Left lobe of liver (tissue), 2 donors: ENCODE measurements at places on chromosomes 3 and 15. TPM values are rescaled to one million over a fixed set of nuclear protein-coding genes. Genes with fewer than 3 reads are reported as not detected.
A peak's percentile ranks its signal among the peaks of the same experiment; 100 is the strongest.

DNA sequence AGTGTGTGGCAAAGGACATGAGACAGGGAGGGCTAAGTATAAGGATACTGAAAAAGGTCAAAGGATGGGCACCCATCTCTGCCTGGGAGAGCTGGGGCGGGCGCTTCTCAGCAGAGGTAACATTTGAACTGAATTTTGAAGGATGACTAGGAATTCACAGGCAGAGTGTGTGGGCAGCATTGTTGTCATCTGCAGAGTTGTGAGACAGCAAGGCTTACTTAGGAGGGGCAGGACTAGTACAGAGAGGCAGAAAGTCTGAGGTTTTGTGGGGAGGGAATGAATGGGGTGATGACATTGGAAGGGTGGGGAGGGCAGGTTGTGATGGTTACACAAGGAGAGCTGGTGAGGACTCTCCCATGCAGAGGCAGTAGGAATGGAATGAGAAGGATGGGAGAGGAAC is 84.1 kb upstream of the PRR23C start:
- DNase-seq = no peak

B3GALNT1 gene
- 0.33 TPM for total RNA-seq

DNA sequence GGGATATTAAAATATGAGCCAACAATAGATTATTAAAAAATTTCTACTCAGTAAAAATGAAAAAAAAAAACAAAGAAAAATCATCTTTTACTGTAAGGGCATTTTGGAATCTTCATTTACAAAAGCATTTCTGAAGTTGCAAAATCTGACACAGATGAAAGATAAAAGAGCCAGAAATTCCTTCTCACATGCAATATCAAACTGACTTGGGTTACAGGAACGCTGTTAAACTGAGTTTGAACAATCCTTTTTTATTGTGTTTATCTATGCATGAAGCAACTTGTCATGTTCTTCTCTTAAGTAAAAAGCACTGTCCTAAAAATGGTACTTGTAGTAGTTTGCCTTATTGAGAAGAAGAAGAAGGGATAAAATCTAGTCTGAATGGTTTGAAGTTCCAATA is 468.5 kb upstream of the KCNMB2 start:
- no peak for DNase-seq

DNA sequence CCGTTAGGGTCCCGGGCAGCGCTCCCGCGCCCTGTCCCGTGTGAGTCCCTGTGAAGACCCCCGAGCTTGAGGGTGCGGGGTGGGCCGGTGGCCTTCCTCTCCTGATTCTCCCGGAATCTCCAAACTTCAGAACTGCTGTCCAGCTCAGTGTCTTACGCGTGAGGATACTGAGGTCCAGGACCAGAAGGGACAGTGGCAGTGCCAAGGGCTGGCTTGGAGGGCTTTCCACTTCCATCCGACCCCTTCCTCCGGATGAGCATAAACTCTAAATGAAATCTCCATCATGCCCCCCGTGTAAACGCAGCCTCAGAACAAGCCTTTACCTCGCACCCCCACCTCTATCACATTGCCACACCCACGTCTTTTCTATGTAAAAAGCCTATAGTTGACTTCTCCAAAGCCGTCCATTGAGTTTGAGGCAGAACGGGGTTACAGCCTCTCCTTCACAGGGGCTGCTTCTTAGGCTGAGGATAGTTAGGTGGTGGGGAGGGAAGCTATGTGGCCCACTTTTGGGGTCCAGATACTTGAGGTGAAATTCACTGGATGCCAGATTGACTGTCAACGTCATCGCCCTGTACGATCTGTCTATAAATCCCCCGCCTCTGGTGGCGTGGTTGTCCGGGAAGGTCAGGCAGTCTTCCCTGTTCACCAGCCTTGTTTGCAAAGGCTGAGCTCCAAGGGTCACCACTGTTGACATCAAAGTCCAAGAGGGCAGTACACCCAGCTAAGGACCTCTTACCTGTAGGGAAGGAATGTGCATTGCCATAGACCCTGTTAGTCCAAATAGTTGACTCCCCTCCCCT is 1.1 kb downstream of the EDEM1 start:
- DNase-seq = peak; percentile 93

DNA sequence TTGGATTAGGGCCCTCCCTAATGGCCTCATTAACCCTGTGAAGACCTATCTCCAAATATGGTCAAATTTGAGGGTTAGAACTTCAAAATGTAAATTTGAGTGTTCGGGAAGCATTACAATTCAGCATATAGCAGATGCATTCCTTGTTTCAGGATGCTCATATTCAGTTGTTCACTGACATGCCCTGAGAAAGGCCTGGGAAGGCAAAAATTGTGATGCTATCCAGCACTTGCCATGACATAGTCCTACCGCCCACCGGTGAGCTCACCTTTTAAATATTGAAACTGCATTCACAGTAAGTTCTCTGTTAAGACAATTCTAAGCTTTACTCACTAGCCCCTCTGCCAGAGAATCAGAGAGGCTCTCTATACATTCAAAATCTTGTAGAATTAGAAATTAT is 300.3 kb upstream of the CCDC54 start:
- DNase-seq = no peak
